ENCODE measurements at places on chromosomes 1 and 21.

DNA sequence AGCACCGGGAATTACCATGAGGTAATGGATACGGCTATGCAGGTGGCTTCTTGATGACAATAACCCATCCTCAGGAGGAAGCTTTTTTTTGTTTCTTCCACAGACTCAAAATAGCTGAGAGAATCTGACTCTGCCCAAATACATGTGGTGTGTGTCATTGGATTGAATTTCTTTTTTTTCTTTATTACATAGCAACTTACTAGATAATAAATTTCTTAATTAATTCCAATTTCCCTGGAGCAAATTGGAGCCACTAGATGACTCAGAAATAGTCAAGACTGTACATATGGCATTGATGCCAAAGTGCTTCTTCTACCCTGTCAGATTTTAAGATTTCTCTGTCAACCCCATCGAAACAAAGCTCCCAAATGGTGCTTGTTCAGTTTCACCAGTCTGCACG, 42.7 kb downstream of the L1TD1 start:
- DNase-seq, result no peak

DNA sequence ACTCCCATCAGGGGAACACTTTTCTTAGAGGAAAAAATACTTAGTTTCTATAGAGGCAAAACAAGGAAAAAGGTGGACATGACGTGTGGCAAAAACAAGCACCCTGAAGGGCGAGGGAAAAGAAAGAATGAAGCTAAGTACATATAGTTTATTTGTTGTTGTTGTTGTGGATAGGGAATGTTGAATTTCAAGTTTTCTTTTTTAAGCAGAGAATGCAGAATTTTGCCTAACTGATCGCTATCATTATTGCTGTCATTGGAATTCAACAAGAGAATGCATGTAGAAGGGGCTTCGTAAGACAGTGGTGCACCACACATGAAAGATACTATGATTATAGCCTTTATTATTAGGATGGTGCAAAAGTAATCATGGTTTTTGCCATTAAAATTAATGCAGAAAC, 144.0 kb downstream of the LMO4 start:
- no peak for DNase-seq

- DNase-seq, result no peak
Observed at GRCh38 chr1:3033040-3033789, 11.9 kb downstream of the ACTRT2 start.

- no peak for DNase-seq
Observed at GRCh38 chr21:35962917-35963316, 97.4 kb downstream of the SETD4 start.

DNA sequence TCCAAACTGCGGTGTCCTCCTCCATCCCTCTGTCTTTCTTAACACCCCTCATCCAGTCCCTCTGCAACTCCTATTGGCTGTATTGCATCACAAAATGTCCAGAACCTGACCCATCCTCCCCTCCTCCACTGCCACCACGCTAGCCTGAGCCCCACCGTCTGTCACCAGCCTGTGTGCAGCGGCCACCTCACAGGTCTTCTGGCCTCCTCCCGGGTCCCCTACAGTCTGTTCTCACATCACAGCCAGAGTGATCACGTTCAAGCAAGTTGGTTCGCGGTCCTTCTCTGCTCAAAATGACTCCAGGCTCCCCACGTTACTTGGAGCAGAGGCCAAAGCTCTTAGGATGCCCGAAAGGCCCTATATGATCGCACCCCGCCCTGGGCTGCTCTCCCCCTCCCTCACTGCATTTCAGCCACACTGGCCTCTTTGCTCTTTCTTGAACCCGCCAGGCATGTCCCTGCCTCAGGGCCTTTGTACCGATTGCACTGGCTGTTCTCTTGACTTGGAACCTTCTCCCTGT, 2.4 kb upstream of the PADI4 start:
- DNase-seq, result no peak

- no peak for DNase-seq
Observed at GRCh38 chr1:238153253-238153652, 262.5 kb upstream of the ZP4 start.

DNA sequence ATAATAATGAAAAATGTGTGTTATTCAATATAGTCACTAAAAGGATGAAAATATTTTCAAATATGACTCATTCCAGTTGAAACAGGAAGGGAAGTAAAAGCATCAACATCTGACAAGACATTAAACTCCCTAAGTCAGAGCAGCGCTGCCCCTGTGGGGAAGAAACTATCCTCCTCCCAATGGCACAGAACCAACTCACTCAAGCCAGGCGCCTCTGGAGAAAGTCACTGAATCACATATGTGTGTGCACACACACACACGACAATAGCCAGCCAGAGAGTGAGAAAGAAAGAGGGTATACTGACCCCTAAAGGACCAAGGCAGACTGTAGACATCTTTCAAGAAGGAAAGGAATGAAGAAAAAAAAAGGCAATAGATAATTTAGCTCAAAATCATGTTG, 126.9 kb downstream of the SETD4 start:
- DNase-seq, result no peak

GRCh38 chr1:84988588-84988987, 8.3 kb downstream of the MCOLN2 start:
- no peak for DNase-seq

DNA sequence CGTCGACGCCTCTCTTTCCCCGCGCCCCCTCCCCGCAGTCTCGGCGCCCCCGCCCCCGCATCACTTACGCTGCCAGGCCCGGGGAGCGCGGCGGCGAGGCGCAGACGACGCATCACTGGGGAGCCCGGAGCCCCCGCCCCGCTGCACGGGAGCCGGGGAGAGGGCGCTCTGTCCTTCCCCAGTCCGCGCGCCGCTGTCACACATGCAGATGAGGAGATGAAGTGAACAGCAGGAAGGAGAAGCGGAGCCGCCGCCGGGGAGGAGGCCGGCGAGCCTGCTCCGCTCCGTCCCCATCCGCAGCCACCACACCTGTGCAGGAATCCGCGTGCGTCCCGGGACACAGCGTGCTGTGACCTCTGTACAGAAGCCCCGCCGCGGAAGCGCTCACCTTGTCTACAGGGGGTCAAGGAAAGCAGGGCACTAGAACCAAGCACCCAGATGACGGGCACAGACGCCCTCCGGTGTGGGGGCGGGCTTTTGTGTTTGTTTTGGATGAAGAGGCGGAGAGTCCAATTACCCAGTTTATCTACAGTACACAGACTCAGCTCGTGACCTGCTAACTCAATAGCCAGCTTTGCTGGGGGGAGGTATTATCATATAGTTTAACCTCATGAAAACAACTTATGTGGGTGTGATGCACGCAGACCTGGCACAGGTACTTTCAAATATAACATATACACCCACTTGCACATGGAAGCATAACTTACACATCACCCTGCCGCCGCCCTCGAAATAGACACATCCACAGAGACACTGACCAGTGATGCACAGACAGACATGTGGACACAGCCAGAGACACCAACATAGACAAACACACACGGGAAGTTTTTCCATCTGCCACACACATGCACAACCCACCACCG, 12.4 kb downstream of the KLHDC8A start:
- peak; percentile 28 for DNase-seq

DNA sequence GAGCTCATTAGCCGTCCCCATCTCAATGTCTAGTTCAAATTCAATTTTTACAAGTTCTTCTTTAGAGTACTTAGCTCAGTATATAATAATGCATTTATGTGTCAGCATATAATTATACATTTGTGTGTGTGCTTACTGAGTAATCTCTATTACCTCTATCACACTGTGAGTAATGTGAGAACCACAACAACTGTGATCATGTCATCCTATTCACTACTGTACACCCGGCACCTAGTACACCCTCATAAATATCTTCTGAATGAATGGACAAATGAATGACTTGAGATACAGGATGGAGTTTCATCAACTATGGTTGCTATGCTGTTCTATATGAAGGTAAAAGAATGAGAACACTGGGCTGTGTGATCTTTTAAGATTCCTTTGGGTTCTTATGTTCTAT, 124.0 kb downstream of the GPATCH2 start:
- DNase-seq, result peak; percentile 80

- no peak for DNase-seq
Observed at GRCh38 chr1:78468521-78468920, 22.3 kb upstream of the PTGFR start.

- no peak for DNase-seq
Observed at GRCh38 chr1:87300628-87301027, 28.1 kb upstream of the LMO4 start.

- no peak for DNase-seq
Observed at GRCh38 chr1:33119050-33119449, 38.1 kb downstream of the AZIN2 start.

GRCh38 chr1:198491028-198491427, 49.5 kb downstream of the ATP6V1G3 start:
- no peak for DNase-seq

DNA sequence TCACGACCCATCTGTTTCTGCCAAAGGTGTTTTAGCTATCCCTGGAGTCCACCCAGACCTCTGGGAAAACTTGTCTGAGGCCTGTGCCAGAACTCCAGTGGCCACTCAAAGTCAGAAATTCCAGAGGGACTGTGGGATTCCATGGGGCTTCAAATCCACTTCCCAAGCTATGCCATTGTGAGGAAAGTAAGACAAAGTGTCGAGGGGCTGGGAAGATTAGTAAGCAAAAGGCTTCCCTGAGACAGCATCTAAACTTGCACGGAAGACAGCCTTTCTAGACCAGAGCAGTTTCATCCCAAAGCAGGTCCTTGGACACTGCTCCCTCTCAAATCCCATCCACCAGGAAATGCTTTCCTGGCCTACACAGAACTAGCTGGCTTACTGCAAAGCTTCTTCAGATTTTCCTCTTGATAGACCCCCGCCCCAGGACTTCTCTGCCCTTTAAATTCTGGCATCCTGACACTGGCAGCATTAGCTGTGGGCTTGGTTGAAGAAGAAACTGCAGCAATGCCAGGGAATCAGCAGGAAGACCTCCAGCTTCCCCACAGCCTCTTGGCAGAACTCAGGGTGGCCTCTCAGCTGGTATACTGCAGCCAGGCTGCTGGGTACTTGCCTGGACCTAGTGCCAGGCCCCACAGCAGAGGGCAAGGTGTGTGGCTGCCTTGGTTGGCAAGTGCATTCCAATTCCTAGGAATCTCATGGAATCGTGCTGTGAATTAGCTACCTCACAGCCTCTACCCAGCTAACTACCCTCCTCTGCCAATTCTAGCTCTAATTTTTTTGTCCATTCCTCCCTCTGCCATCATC, 27.3 kb upstream of the LMX1A start:
- no peak for DNase-seq

DNA sequence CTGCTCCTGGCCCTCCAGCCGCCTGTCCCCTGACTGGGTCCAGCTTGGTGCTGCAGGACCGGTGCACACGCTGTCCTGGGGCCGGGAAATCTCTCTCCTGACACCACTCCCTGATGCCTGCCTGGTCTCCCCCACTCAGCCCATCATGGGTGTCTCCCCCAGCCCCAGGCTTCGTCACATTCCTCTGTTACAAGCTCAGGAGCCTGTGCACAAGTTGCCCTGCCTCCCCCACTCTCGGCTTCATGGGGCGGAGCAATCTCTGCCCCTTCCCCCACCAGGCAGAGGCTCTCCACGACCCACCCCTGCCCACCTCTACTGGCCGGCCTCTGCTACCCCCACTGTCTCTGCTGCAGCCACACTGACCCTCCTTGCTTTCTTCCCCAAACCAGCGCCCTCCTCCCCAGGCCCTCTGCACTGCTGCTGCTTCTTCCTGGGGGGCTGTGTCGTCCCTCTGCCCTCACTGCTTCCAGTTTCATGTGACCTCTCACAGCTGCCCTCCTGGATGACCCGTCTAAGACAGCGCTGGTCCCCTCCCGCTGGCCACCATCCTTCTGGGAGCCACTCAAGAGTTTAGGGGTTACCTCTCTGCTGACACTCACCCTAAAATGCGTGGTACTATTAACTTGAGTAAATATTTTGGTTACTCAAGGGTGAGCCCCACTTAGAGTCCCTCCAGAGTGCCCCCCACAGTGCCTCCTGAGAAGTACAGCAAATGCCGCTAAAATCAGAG, 5.7 kb upstream of the RIPK4 start:
- DNase-seq, result no peak

DNA sequence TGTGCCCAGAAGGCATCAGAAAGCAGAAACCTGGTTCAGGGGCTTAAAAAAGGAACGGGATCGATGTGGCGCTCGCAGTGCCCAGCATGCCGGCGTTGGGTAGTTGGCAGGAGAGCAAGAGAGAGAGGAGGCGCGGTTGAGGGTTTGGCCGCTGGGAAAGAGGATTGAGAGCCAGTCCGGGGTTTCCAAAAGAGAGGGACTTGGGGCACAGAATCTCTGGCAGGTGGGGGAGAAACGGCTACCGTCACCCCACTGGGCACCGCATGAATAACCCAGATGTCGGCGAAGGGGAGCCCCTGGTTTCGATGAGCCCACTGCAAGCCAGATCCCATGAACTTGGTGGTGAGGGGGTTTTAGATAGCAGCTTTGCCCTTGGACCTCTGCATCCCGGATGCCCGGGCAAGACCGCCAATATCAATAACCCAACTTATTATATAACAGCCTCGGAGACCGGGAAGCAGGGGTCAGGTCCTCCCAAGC, 60.4 kb upstream of the ACOT11 start:
- DNase-seq, result no peak

GRCh38 chr1:31027693-31028526, 37.6 kb downstream of the PUM1 start:
- DNase-seq, result no peak

- DNase-seq, result no peak
Observed at GRCh38 chr1:95905818-95906395, 671.9 kb downstream of the RWDD3 start.

DNA sequence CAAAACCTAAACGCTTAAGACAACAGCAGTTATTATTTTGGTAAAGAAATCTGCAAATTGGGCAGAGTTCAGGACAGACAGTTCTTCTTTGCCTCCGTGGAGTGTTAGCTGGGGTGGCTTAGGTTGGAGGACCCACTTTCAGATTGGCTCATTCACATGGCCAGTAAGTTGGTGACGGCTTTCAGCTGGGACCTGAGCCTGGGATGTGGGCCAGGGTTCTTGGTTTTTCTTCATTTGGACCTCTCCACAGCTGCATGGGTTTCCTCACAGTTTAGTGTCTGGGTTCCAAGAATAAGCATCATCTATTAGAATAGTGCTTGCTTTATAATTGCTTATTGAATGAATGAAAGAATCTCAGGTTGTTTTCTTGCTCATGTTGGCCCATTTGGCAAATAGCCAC, 72.2 kb downstream of the ATF6 start:
- DNase-seq, result no peak

DNA sequence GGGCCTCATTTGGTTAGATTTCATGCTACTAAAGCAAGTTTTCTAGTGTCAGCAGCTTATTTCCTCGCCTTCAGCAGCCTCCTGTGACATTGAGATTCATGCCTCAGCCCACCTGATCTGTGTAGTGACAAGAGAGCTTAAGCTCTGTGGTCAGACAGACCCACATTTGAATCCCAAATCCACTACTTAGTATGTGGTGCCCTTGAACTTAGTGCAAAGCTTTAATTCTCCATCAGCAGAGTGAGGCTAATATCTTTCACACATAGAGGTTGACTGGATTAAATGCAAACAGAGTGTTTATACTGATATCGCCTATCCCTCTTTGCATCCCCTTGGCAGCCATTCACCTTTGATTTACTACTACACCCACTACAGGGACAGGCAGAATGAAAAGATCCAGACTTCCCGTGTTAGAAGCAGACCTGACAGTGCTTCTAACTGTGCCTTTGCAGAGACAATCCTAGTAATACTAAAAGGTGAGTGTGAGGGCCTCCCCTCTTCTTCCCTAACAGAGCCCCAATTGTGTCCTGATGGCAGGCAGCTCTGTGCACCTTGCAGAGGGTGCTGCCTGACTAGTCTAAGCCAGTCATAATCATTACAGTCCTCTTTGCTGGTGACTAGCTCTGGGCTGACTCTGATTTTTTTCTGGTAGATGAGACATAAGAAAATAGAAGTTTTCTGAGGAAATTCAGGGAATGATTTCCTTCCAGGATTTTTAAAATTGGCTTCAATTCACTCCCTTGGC, 264.0 kb downstream of the CTH start:
- no peak for DNase-seq
